ENCODE measurements at places on chromosomes 11 and 22.

DNA sequence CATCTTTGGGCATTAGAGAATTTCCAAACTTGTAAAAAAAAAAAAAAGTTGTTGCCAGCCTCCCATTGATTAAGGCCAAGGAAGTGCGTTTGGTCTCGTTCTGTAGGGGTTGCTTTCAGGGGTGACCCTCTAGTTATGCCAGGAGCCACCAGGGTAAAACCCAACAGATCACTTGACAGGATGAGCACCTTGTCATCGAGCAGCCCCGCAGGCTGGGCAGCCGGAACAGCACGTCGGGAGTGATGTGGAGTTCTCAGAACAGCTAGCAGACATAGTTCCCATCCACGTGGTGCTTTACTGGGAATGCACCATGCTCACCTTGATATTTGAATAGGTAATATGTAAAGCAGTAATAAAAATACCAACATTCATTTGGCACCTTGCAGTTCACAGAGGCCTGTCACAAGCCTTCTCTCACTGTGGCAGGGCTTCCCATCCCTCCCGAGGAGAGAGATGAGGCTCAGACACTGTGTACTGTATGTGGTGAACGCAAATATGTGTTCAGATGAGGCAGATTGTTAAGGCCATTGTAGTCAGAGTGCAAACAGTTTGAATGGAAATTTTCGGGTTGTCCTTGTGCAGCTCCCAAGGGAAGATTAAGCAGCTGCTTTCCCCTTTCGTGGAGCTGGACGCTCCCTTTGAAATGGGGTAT lies 70.9 kb upstream of the SORL1-AS1 start:
- no peak for DNase-seq

DNA sequence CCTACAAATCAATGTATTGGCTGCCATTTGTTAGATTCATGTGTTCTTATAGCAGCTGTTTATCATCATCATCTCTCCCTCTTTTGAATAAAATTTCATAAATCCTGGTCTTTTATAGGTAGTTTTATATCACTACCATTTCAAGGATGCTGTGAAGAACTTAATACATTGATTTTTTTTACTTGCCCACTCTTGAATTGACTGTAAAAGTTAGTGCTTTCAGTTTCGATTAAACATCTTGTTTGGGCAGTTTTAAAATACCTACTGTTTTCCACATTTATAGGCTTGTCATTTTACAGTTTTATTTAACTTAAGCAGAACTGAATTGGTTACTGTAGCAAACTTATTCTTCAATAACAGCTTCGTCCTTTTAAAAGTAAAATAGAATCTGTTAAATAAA lies 59.5 kb downstream of the TTC17 start:
- no peak for DNase-seq

DNA sequence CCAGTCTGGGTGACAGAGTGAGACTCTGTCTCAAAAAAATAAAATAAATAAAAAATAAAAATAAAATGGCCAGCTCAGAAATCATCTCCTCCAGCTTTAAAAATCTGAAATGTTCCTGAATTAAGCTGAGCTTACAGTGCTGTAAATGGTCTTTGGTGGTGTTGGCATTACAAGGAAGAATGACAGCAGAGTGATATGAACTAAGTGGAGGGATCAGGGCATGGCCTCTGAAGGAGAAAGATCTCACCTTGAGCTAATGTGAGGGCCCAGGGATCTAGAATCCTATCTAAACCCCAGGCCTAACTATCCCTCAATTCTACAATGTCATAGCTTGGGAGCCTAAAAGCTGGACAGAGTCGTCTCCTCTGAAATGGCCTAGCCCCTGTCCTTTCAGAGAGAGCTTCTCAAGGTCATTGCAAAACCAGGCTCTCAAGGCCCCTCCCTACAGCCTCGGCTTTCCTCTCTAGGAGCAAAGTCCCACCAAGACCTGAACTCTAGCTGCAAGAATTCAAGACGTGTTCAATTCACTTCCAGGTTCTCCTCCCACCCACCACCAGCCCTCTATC lies 345.4 kb downstream of the BUD13 start:
- DNase-seq: no peak

- DNase-seq: no peak
These were observed 20.7 kb downstream of the KRTAP5-5 start for GRCh38 chr11:1650034-1650917.

DNA sequence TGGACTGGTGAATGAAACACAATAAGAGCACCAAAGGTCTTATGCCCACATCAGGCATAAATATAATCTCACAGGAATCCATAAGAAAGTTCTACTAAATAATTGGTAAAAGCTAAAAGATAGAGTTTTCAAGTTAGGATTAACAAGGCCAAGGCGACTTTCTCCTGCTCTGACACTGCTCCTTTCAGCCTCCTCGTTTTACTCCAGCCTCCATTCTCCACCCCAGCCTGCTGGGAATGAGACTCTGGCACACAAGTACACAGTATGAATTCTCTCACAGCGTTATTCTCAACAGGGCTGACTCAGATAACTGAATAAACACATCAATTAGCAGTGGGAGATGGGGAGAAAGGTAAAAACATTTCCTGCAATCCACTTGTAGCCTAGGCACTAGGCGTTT lies 94.9 kb downstream of the APOL5 start:
- DNase-seq: no peak

DNA sequence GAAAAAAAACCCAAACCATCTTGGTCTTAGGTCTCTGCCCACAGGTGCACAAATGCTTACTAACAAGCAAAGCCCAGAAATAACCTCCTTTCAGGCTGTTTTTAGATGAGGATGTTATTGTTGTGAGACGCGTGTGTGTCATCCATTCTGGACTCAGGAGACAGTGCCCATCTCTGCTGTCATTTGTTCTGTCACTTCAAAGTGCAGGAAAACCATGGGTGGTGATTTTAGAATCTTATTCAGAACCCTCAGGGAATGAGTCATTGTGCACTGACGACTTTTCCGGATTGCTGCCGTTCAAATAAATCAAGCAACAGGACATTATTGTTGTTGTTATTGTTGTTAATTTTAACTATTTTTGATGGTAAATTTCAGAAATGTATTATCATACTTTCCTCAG lies 110.3 kb downstream of the LRRC32 start:
- DNase-seq: no peak

DNA sequence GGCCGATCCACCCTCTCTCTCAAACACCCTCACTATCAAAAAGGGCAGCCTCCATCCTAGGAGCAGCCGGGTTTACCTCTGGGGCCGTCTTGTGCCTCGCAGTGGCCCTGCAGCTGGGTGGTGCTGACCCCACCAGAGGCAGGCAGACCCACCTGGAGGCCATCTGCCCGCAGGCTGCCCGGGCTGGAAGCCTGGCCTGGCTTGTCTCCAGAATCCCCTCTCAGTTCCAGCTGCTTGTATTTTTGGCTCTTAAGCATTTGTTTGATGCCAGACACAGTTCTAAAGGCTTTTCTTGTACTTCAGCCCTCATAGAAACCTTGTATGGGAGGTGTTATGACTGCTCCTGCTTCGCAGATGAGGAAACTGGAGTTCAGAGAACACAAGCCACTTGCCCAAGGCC lies 4.2 kb upstream of the NFAM1 start:
- DNase-seq: no peak

DNA sequence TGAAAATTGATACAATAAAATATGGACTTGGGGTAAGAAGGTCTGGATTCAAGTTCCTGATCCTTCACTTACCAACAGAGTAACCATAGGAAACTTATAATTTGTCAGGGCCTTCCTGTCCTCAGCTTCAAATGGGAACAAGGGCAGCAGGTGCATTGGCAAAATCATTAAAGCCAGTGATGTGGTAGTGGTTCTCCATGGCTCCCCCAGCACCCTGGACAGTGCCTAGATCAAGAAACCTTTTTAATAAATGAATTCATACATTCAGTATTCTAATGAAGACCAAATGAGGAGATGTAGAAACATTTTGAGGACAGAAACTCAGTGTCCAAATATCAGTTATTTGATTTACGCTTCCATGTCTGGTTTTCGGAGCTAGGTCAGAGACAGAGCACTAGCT lies 51.1 kb downstream of the SPATA19 start:
- DNase-seq: no peak

Data from left hindlimb (tissue), 1 donor.